Activated CD4-positive, CD25-positive, alpha-beta regulatory T cell treated with anti-CD3 and anti-CD28 coated beads, Interleukin-2, amount 50 U/mL, for 24 hours (primary cell): ENCODE measurements at places on chromosomes 2 and 18.

GRCh38 chr18:21112140-21112473, 494 bp upstream of the ROCK1 start:
- peak; percentile 18 for ATAC-seq

DNA sequence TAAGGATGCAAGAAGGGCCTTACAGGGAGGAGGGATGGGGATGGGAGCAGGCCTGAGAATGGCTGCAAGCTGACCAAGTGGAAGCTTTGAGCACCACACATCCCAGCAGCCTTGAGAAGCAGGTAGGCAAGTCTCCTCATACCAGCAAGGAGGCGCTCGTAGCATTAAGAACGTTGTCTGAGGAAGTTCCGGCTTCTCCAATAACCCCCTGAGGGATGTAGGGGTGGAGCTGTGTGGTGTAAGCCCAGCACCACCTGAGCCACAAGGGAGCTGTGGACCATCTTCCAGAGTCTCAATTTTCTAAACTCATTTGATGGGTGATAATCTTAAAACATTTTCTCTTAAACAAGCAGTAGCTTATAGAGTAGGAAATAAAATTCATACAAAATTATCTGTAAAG, 50.6 kb downstream of the ST3GAL5 start:
- no peak for ATAC-seq

DNA sequence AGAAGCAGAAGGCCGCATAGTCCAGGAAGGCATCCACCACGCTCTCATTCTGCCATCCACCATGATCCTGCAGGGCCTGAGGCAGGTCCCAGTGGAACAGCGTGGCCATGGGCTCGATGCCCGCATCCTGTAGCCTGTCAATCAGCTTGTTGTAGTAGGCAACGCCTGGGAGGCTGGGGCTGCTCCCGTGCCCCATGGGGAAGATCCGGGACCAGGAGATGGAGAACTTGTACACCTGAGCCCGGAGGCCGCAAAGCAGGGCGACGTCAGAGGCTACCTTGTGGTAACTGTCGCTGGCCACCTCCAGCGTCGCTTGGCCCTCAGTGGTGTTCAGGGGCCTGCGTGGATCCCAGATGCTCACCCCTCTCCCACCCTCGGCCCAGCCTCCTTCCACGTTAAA, 19.5 kb downstream of the LCT start:
- ATAC-seq = no peak

DNA sequence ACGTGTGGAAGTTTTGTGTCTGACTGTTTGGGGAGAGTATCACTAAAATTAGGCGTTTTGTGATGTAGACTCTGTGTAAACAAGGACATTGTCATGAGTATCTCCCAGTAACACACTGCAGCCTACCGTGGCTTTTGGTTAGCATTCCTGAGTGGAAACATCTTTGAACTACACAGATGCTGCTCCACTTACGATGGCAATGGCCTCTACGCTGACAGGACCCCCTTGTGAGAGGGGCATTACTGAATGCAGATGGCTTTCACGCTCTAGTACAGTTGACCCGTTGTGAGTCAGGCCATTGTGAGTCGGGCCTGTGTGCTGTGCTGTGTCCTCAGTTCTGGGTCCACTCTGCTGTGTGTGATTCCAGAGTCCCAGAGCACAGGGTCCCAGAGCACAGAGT, 34.4 kb upstream of the ADNP2 start:
- ATAC-seq = no peak

GRCh38 chr2:144163592-144163991, 356.3 kb downstream of the ZEB2 start:
- ATAC-seq = no peak

GRCh38 chr2:55111230-55111569, 60.9 kb upstream of the RTN4 start:
- no peak for ATAC-seq

GRCh38 chr2:1082456-1083205, 132.0 kb downstream of the SNTG2 start:
- ATAC-seq = no peak

DNA sequence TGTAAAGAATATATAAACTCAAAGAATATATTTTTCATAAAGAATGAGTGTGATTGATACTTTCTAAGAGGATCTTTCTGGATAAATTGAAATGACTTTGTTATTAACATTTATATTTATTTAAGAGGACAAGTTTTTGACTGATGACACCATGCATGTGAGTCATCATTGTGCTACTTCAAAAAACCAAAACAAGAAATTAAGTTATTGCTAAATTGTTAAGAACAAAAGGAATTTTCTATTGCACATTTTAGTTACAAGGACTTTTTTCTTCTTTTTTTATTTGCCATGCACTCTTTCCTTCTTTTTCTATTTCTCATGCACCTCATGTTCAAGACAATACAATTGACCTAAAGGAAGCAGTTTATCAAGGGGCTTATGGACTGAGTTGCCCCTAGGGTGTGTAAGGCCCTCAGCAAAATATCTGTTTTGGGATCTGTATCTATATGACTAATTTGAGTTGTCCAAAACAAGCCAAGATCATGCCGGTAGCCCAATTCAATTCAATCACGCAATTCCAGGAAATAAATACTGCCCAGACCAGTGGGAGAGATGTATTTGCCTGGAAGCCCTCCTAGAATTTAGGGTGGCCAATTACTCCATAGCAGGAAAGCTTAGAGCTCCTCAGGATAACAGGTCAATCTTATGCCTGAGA, 654.3 kb downstream of the METTL4 start:
- no peak for ATAC-seq

GRCh38 chr2:74072565-74072964, 75.1 kb downstream of the BOLA3 start:
- no peak for ATAC-seq

DNA sequence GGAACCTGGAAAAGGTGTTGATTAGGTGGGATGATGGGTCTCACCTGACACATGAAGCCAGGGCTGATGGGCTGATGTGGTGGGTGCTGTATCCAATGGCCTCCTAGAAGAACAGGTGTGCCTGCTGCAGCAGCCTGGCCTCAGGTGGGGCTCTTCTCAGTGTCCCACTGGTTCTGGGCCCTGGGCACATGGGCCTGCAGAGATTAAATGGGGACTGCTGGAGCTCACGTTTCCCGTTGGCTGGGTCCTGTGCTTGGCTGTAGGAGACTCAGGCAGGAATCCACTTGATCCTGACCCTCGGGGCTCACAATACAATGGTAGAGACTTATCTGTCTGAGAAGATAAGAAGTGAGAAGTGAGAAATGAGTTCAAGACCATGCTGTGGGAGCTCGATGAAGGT, 170.9 kb downstream of the KCNS3 start:
- ATAC-seq = no peak

- ATAC-seq = no peak
Measured at GRCh38 chr2:229733611-229734245, 19.4 kb upstream of the DNER start.

DNA sequence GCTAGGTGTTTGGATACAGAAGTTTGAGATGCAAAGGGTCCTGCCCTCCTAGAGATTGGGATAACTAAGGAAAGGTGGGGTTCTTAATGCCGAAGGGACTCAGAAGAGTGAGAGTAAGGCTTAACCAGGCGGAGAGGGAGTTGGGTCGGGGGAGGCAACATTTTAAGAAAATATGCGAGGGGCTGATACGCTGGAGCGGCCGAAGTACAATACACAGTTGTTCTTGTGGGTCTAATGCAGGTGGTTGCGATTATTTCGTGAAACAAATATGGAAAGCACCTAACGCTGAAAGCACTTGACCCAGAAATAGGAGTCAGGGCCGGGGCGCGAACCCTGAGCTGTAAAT, 344 bp upstream of the MRPL33 start:
- ATAC-seq = peak; percentile 15

GRCh38 chr2:11814979-11815510, 68.6 kb downstream of the LPIN1 start:
- ATAC-seq = no peak

GRCh38 chr2:146659976-146660375, 1184.9 kb upstream of the ACVR2A start:
- ATAC-seq = no peak

GRCh38 chr2:18156002-18156401, 277.5 kb downstream of the KCNS3 start:
- ATAC-seq = no peak

GRCh38 chr2:11876436-11876835, 130.0 kb downstream of the LPIN1 start:
- no peak for ATAC-seq

GRCh38 chr2:132466428-132467028, 49.9 kb downstream of the GPR39 start:
- ATAC-seq = no peak

DNA sequence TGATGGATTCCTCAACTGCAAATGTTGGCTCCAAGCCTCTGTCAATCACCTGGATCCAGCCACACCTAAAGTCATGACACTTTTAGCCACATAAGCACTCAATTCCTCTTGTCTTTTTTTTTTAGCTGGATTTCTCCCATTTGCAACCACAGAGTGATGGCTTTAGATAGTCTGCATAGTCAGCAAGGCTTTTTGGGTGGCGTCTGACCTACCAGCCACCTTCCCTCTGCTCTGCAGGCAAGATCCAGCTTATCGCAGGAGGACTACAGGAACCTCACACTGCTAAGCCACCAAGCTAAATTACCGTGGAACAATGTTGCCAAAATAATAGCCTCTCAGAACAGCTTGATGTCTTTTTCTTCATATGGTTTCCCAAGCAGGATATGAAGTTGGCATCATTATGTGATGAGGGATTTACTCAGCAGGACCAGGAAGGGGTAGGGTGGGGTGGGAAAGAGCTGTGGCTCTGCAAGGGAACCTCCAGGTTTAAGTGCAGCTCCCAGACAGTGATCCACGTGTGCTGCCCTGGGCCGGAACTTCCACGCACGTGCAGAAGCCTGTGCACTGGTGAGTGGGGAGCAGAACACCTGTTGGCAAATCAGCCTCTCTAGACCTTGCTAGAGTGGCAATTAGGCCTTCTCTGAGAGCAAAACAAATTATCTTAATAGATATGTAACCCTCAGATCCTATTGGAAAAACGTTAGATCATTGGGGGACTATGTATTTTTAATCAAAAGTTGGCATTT, 170.6 kb upstream of the NCK2 start:
- ATAC-seq = no peak

- ATAC-seq = peak; percentile 64
Measured at GRCh38 chr18:80247393-80247841, at the start of gene PARD6G. PARD6G (minus strand) TSS chr18:80247514; CDS start chr18:80247348, 166 bp downstream.

GRCh38 chr2:33033606-33034081, 86.9 kb downstream of the LTBP1 start:
- ATAC-seq = no peak

DNA sequence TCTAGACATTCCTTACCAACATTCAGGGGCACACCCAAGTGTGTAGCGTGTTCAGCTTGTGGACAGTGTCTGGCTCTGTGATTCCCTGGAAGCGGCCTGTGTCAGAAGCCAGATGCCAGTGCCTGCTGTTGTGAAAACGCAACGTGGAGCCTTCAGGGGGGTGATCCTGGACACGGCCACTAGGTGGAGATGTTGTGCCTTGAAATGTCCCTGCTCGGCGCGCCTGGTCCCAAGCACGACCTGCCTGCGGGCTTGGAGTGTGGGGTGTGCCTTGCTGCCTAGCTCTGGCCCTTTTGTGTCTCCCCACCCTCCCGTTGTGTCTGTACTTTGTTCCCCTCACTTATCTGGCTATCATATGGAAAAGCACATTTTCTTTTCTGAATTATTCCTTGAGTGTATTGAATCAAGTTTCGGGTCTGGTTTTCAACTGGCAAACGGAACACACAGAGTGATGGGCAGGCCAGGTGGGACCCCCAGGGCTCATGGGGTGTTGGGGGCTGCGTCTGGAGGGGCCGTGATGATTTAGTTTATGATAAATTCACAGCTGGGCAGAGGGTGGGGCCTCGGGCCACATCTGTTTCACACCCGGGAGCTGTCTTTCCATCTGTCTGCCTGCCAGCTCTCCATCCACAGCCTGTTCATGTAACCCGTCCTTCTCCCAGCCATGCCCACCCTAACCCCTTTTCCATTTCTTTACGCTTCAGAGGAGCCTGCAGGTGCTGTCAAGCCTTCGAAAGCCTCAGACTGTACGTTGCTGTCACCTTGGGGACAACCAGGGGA, 95.5 kb downstream of the DYSF start:
- ATAC-seq = peak; percentile 53

DNA sequence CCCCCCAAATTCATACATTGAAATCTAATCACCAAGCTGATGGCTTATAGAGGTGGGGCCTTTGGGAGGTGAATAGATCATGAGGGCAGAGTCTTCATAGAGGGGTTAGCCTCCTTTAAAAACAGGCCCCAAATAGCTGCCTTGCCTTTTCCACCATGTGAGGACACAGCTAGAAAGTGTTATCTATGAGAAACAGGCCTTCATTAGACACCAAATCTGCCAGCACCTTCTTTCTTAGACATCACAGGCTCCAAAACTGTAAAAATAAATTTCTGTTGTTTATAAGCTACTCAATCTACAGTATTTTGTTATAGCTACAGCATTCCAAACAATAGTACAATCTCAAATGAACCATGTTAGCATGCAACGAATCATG, 459.3 kb upstream of the GCFC2 start:
- ATAC-seq = no peak

- no peak for ATAC-seq
Measured at GRCh38 chr2:236857246-236857645, 228.4 kb upstream of the COPS8 start.

DNA sequence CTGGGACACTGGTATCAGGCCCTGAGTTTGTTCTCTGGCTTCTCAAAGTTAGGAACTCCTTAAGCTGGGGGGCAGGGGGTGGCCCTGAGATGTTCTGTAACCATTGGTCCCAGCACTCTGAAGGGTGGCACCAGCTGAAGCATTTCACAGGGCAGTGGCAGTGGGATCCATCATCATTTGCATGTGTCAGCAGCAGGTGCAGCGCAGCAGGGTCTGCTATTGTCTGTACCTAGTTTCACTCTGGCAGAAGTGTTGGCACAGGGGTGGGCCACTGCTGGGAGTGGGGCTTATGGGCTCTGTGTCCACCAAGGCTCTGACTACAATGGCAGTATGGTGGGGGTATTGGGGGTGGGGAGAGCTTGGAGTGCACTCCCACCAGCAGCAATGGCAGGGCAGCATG, 460.4 kb upstream of the ZNF804A start:
- ATAC-seq = no peak

- no peak for ATAC-seq
Measured at GRCh38 chr18:79747156-79747845, 50.4 kb upstream of the KCNG2 start.
